SK-N-MC (cell line): ENCODE measurements at places on chromosomes 16 and 17.

GRCh38 chr17:40219594-40220338, 662 bp downstream of the WIPF2 start:
- DNase-seq: no peak

DNA sequence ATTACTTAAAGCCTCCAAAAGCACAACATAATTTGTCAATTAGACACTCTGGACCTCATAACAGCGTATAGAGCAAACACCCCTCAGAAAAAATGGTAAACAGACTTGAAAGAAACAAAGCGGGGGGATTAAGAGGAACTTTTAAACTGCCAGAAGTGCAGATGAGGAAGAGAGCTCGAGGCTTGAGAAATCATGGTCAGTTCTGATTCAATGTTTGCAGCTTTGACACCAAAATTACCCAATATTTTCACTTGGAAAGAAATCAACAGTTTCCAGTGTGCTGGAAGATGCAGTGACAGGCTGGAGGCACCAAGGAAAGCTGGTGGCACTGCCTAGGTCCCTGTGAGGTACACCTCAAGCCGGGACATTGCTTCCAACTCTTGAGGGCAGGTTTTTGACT, 180.9 kb upstream of the TOX3 start:
- no peak for DNase-seq

GRCh38 chr16:77030600-77030999, 160.4 kb upstream of the MON1B start:
- no peak for DNase-seq

GRCh38 chr16:84960942-84961341, 50.4 kb downstream of the ZDHHC7 start:
- no peak for DNase-seq

DNA sequence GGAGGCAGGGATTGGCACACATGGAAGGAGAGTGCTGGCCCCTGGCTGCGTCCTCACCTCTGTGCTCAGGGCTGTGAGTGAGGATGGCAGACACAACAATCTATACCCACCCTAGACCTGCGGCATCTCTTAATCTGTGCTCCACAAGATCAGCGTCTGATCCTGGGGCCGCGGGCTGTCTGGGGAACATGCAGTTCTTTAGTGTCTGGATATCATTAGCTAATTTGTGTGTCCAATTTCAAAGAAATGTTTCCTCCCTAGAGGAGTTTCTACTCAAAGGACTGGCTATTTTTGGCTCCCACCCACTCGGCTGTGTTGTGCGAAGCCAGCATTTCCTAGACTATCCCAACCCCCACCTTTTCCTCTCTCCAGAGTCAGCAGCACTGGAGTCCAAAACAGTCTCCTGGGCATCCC, 93.8 kb downstream of the GRIN2A start:
- DNase-seq: no peak

- DNase-seq: no peak
Observed at GRCh38 chr16:87216841-87217275, 100.3 kb downstream of the C16orf95 start.

DNA sequence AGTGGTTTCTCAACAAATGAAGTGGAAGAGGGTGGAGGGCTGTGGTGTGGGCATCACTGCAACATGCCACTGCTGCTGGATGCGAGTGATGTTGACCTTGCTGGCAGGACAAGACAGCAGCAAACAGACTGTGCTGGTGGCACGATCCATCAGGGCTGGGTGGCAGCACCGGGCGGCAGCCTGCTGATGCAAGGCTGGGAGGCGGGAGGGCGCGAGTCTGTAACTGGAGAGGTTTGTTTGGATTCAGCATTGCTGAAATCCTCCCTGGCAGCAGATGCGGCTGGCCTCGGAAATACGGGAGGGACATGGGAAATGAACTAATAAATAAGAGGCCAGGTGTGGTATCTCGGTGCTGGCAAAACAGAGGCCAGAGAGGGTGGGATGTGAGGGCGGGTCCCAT, 224.2 kb downstream of the ENGASE start:
- no peak for DNase-seq

GRCh38 chr16:77939968-77940367, 82.4 kb upstream of the CLEC3A start:
- DNase-seq: no peak

GRCh38 chr16:85029408-85029784, 1.8 kb downstream of the KIAA0513 start:
- no peak for DNase-seq

- no peak for DNase-seq
Observed at GRCh38 chr17:37368577-37368976, 7.2 kb upstream of the C17orf78 start.

DNA sequence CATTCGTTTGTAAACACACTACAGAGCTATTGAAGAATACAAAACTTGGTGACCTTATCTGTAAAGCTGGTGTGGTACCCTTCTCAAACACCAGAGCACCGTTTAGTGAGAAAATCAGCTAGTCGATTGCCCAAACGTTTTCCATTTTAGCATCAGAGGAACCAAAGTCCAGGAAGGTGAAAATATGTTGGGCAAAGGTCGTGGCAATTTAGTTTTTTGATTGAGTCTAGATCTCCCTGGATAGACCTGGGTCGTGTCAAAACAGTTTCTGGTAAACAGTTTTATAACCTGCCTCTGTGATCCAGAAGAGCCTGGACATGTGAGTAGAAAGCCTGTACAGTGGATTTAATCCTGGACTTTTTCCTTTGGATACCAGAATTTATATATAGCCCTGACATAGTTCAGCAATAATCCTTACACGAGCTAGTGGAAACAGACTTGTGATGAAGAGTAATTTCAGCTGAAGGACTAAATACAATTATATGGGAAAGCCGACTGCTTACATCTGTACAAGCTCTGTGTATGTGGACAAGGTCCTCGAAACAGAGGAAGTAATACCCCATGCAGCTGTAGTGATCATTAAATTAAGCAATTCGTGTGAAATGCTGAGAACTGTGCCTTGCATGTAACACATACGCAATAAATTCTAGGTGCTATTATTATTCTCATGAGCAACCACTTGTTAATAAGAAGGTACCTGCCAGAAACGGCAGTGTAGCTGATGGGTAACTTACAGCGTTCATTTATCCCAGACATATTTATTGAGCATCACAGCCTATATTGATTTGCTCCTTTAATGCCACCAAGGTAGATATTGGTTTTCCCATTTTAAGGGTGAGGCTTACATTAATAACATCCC, 72.5 kb downstream of the MAP2K6 start:
- DNase-seq: no peak

DNA sequence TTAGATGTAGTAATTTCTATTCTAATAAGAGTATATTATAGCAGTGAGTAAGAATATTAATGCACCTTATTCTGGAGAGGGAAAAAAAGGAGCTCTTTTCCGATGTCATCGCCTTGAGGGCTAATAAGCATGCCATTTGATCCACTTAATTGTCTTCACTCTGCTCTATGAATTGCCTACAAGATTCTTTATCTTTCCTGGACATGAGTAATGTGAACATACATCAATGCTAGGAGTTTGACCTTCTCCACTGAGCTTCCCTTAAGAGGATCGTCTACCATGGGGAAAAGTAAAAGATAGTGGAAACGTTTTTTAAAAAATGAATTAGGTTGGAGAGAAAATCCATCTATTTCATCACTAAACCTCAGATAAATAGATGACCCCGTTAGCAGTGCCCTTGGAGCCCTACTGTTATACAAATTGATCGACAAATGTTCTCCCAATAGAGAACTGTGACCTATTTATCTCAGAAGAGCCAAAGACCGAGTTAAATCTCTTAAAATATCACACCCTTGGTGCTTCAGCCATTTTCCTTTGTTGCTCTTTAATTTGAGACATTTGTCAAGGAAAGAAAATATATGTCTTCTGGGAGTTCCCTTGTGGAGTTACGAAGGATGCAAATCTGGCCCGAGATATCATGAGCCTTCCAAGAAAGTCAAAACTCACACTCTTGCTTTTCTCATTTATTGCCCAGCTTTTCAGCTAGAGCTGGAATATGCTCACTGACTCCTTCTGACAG, 898.5 kb downstream of the KCNJ2 start:
- no peak for DNase-seq

DNA sequence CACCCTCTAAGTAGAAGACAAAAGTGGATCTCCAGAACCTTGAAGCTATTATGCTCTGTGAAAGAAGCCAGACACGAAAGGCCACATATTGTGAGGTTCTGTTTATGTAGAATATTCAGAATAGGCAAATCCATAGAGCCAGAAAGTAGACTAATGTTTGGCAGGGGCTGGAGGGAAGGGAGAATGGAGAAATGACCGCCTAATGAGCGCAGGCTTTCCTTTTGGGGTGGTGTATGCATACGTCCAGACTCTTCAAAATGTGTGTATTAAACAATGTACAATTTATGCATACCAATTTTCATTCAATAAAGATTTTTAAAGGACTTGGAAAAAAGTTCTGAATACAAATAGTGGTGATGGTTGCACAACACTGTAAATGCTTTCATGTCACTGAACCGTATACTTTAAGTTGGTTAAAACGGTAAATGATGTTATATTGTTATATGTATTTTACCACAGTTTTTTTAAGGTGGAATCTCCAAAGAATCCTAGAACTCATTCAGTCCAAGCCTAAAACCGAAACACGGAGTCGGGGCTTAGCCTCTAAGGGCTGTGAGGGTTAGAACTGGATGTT, 397.4 kb downstream of the SOX9 start:
- no peak for DNase-seq

DNA sequence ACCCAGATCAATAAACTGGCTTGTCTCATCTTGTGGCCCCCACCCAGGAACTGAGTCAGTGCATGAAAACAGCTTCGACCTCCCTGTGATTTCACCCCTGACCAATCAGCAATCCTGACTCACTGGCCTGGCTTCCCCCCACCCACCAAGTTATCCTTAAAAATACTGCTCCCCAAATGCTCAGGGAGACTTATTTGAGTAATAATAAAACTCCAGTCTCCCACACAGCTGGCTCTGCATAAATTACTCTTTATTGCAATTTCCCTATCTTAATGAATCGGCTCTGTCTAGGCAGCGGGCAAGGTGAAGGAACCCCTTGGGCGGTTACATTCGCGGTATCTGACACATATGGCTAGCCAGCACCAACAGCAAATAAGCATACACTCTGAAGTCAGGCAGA, 9.8 kb upstream of the RABEP1 start:
- no peak for DNase-seq

DNA sequence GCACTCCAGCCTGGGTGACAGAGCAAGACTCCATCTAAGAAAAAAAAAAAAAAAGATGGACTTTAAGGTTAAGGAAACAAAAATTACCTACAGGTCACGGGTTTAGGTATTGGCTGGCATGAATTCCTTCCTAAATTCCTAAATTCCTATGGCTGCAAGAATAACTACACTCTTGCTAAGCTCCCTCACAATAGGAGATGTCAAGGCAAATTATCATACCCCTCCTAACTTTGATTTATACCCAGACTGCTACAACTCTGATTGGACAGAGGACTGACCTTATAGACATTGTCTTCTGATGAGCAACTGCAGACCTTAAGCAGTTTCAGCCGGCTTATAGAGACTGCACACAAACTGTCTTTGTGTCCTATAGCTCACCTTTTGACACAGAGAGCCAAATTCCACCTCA, 25.1 kb upstream of the TMC7 start:
- DNase-seq: no peak

GRCh38 chr17:10328206-10328605, 44.6 kb downstream of the MYH13 start:
- no peak for DNase-seq

DNA sequence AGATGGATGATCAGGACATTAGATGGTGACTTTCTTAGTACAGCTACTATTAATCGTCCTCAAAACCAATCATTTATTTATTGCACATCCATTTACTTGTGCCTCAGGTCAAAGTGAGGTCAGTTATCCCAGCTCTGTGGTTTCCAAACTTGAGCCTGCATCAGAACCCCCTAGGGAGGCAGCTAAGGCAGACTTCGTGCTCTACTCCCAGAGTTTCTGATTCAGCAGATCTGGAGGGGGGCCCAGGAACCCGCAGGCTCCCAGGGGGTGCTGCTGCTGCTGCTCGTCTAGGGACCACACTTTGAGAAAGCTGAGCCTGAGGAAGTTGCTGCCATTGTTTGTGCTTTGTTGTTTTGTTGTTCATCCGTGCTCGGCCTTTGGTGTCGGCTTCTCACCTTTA, 44.0 kb upstream of the CLEC18B start:
- DNase-seq: no peak

- DNase-seq: no peak
Observed at GRCh38 chr16:23384878-23385277, 68.1 kb downstream of the COG7 start.

DNA sequence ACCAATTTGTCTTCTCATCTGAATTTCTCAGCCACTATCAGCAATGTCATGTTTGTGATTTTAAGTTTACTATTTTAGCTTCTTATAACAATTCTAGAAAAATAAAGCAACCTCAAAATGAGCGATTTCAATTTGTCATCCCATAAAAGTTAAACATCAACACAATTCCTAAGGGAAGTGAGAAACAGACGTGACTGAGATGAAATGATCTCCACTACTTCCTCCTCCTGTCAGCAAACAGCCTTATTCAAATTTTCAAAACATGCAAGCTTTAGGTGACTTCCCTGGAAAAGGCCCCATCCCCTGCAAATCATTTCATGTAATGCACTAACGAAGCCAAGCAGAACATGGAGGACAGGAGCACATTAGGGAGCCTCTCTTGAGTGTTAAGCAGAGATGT, 64.9 kb downstream of the ZNF652 start:
- no peak for DNase-seq

DNA sequence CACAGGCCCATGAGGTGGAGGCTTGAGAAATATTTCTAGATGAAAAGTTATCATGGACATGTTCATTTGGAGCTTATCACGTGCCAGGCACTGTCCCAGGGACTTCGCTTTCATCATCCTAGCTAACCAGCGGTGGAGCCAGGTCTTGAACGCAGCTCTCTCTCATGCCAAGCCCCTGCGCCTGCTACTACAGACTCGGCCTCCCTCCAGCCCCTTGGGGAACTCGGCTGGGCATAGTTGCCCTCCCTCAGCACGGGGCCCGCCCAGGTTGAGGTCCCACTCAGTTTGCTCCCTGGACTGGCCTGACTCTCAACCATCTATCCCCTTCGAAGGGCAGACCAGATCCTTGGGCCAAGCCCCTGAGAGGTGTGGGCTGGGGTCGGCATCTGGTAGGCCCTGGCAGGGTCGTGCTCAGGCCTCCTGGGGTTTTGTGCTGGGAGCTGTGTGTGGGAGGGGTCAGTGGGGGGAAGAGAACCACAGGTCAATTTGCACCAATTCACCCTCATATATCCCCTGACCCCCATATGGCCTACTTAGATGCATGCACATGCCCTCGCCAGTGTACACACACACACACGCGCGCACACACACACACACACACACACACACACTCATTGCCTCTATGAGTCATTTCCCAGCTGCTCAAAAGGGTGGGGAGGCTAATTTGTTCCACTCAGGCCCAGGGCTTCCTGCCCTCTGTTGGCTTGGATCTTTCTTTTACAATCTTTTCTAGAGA, 12.1 kb upstream of the SCN4A start:
- DNase-seq: no peak

DNA sequence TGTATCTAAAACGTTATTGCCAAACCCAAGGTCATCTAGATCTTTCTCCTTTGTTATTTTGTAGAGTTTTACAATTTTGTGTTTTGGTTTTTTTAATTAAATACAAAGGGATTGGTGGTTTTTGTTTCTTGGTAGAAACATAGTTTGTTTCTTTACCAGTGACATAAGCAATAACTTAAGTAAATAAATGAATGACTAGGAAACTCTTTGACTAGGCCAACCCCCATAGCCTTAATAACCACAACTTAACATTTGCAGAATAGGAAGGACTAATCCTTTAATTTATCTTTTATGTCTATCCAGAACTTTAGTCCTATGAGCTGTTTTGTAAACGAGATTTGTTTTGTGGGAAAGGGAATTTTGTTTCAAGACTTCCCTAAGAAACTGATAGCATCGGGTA, 162.5 kb downstream of the PRKCA start:
- DNase-seq: no peak

GRCh38 chr17:65409381-65409780, 152.1 kb downstream of the AXIN2 start:
- DNase-seq: no peak
